NCI-H510A (cell line): ENCODE measurements at places on chromosomes 2 and 18.

GRCh38 chr18:68262690-68263294 lies 452.1 kb downstream of the TMX3 start:
- DNase-seq = no peak

GRCh38 chr2:119701352-119701751 lies 22.4 kb downstream of the TMEM177 start:
- no peak for DNase-seq

DNA sequence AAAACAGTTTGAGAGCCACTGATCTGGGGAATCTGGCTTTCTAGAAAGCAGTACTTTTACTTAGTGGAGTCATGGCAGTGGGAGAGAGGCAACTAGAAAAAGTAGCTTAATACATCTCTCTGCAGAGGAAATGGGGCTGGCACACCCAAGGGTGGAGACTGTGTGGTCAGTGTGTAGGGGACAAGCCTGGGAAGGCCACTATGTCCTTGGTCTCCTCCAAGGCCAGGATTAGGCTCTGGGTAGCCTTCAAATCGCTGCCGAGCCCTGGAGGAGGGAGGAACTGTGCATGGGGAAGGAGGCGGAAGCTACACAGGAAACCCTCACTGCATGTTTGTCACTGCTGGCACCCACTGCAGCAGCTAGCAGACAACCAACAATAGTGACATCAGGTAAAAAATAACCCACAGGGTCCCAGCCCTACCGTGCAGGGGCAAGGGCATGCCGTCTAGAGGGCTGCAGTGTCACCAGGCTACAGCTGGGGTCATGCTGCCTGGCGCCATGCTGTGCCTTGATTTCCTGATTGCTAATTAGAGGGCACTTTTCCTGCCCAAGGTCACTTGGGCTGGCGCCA lies 34.8 kb downstream of the LBH start:
- no peak for DNase-seq

DNA sequence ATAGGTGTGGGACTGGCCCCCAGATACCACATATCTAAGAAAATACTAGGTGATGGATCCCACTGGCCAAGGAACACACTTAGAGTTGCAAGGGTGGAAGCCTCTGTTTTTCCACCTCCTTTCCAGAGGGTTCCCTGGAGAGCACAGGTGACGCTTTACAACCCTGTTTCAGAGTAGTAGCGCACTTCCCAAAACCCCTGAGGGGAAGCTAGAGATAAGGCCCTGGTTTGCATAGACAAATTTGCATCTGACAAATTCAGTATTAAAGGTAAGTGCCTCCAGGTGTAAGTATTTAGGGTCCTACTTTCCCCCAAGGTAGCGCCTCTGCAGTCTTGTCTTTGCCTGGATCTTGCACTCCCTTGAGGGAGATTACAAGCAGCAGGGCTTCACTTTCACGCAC lies 474 bp upstream of the CERKL start:
- no peak for DNase-seq

DNA sequence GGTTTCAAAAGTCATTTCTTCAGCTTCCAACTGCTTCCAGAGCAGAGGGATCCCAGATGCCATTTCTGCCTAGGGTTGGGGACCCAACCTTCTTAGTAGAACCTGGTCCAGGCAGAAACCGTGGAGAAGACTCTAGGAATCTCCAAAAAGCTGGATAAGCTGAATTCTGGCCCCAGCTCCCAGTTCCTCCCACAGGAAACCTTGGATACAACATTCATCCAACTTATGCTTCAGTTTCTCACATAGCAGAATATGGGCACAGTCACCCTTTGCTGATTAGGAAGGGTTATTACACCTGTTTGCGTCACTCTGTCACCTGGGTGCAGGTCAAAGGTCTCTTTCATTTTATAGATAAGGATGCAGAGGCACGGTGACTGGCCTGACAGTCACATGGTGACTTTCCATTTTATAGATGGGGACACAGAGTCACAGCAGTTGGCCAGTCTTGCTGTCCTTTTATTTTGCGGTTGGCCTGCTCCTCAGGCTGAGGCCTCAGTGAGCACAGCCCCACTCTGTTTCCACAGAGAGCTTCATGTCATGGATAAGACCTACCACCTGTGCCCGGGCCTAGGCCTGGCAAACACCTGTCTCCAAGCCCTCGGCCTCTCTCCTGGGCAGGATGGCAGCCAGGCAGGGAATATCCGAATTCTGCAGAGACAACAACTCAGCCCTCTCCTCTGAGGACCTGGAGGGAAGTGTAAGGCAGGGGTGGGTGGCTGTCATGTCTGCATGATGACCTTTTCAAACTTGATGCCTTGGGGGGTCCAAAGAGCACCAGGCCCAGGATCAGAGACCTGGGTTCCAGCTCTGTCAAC lies 148.8 kb downstream of the SMAD7 start:
- no peak for DNase-seq

DNA sequence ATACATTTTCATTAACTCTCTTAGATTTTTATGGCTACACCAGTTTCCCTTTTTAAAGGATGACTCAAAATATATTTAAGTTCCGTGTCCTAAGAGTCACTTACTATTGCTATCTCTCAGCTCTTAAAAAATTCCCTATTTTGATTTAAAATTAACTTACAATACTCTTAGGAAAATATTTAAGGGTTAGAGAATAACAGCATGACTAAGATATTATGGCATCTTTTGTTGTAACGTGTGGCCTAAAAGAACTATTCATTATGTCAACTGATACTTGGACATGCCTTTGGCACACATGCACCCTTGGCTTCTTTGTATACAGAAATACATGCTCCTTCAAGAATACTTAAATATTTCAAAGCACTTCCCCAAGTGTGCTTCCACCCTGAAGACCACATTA lies 42.3 kb downstream of the SCN3A start:
- no peak for DNase-seq

- DNase-seq = no peak
Measured at GRCh38 chr2:46117379-46117778, 179.8 kb upstream of the EPAS1 start.

DNA sequence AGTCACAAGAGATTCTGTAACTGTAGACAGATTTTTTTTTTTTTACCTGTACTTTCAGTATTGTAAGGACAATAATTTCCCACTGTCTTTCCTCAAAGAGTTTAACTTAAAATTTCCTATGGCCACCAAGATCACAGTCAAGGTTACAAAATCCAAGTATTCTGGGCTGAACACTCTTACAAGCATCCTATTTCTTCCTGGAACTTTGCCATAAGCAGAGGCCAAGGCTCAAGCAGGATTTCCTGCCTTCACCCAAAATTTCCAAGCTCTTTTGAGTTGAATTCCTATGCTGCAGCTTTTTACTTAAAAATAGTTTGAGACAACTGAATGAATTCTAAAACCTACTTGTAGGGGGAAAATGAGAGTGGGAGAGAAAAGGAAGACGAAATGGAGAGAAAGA lies 299.4 kb downstream of the ZNF516 start:
- DNase-seq = no peak

GRCh38 chr2:108449410-108450130 lies 564 bp downstream of the GCC2 start:
- peak; percentile 3 for DNase-seq

DNA sequence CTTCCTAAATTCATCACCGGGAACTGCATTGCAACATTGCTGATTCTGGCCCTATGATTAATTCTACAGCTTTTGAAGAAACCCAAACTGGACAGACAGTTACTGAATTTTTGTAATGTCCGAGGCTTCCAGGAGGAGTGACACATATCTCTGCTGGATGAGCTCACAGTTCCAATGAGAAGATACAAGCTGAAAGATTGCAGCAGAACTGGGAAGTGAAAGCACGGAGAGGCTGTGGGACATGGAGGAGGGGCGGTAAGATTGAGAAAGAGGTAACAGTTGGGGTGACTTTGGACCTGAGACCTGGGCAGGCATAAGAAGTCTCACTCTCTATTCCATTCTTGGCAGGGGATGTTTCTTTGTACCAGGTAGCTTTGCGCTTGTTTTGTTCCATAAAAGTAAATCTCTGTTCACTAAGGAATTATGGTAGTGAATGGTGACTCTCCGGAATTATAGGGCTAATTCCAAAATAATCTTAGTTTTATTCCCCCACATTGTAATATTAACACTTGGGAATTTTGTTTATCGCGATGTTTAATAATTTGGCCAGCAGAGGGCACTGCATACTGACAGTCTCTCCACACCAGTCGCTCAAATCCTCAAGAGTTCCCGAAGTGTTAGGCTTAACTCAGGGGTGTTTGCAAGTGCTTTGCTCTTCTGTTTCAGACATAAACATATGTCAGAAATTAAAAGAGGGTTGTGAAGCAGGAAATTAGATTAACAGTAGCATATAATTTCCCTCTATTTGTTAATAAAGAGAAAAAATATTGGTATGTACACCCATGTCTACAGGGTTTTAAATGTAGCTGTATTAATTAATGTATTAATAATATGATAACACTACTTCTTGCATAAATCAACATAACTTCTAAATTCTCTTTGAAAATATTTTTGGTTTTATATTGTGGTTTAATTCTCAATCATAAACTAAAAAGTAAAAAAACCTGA lies 201.4 kb downstream of the SOCS6 start:
- peak; percentile 54 for DNase-seq

- DNase-seq = no peak
Measured at GRCh38 chr2:30679426-30680088, 127.7 kb downstream of the CAPN13 start.

DNA sequence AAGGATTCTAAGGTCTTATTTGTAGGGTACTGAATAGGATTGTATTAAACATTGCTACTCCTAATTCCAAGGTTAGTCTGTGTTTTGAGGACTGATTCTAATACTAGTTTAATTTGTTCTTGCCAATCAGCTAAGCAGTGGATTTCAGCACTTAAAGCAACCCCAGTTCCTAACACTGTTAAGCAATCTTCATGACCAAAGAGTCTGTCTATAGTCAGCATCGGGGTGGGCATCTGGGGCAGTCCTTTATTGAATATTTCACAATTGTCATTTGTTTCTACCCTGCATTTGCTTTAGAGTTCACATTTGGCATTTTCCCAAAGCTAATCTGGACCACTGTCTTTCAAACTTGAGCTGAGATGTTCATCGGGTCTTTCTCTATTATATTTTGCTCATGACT lies 248.0 kb upstream of the TANK start:
- no peak for DNase-seq

DNA sequence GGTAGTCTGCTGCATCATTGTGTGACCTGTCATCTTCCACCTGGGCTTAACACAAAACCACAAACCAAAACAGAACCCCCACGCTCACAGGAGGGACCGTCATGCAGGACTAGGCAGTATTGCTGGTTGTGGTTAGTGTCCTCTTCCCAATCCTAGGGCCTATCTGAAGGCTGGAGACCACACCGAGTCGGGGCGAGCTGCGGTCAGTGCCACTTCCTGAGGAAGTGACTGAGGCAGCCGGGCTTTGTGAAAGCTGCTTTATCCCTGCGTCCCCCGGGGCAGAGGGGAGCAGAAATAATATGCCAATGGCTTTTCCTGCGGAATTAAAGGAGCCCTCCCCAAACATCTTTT lies 22.9 kb downstream of the ZNF532 start:
- DNase-seq = no peak

DNA sequence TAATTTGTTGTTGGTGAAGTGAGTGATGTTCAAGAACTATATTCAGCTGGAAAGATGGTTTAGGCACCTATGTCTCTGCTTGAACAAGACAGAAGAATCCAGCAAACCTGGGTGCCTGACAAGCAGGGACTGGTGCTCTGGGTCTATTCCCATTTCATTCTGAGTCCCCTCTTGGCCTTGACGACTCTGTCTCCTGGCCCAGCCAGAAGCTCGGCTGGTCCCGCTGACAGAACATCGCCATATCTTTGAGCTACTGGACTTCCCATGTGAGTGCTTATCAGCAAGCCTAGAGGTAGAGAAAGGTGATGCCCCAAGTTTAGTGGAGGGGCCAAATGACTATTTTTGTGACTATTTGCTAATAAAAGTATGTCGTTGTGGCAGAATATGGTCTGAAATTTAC lies 48.2 kb downstream of the SDC1 start:
- no peak for DNase-seq
